Thoracic aorta (tissue), 2 donors: ENCODE measurements at places on chromosomes 1 and 21. TPM values are rescaled to one million over a fixed set of nuclear protein-coding genes. Genes with fewer than 3 reads are reported as not detected.

DNA sequence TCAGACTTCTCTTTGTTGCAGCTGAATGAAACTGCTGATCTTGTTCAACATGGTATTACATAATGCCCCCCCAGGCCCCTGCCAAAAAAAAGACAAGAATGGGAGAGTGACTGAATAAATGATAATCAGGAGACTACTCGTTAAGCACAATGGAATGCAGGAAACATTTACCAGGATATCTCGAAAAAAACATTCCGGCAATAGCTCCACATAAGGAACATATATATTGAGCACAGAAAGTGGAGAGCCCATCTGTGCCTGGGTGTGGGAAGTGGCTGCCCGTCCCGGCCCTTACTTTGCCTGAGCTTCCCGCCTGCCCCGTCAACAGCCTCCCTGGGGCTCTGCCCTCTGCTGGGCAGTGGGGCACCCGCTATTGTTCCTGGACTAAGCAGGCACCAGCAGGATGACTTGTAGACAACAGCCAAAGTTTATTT is 13.3 kb downstream of the TRIM11 start:
- DNase-seq: no peak

- no peak for DNase-seq
Observed at GRCh38 chr1:37741662-37742061, 23.3 kb downstream of the EPHA10 start.

GRCh38 chr1:83606416-83606955 is 392.4 kb downstream of the TTLL7 start:
- no peak for DNase-seq

DNA sequence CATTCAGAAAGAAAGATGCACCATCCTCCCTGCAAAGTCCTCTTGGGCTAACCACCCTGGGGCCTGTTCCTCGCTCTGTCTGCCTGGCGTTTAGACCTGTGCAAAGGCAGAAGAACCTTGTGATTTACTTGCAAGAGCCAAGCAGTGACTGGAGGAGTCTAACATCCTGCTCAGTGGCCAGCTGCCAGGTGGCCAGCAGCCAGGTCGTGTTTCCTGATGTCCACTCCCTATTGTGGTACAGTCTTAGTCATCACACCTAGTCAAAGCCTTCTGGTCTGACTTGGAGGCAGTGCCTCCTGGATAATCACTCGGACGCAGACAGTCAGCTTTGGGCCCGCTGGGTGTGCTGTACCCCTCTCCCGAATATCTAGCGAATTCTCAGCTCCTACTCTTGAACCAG is 118.1 kb downstream of the PGBD5 start:
- no peak for DNase-seq

- DNase-seq: no peak
Observed at GRCh38 chr1:151058692-151059091, 730 bp downstream of the CDC42SE1 start.

DNA sequence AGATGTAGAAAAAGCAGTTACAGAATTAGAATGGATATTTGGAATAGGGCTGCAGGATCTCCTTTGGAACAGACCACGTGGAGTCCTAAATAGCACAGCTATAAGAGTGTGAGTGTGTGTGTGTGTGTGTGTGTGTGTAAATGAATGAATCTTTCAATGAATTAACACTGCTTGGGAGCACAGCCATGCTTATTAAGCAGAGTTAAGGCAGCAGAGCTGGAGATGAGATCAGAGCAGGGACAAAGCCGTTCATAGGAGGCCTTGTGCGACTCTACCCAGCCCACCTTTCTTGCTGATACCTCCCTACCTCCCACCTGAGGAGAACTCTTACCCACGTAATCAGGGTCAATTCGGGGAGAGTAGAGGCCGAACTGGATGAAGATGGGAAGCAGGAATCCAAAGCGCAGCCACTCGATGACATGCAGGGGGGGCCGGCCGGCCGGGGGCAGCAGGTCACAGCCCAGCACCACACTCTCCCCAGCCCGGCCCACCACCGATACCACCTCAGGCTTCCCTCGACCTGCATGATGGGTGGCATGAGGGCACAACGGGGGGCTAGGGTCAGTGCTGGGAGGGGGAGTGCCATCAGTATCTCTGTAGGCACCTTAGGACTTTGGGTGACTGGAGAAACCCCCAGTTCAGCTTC is 2.7 kb downstream of the IGSF9 start:
- no peak for DNase-seq

GRCh38 chr1:151372058-151372934 is at the start of gene SELENBP1:
Gene SELENBP1 (minus strand): TSS chr1:151372705. CDS start chr1:151372641, 64 bp downstream.
- DNase-seq: peak; percentile 52

- no peak for DNase-seq
Observed at GRCh38 chr1:118217141-118217838, 32.3 kb upstream of the SPAG17 start.

- no peak for DNase-seq
Observed at GRCh38 chr1:3075666-3076362, 6.8 kb downstream of the PRDM16 start.

- no peak for DNase-seq
Observed at GRCh38 chr1:234402939-234403338, 29.7 kb downstream of the COA6 start.

DNA sequence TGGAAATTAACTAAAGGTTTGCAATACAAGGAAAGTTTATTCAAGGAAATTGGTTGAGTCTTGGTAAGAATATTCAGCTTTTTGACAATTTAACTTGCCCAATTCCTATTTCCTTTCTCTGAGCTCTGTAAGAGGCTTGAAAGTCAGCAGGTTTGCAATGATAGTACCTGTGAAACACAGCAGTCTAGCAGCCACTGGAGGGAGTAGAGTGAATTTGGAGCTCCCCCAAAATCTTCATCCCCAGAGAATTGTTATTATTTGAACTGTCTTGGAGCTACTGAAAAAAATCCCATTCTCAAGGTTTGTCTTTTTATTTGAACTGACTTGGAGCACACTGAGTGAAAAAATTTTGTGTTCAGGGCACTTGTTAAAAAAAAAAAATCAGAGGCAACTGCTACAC is 654.2 kb upstream of the PKN2 start:
- DNase-seq: no peak

DNA sequence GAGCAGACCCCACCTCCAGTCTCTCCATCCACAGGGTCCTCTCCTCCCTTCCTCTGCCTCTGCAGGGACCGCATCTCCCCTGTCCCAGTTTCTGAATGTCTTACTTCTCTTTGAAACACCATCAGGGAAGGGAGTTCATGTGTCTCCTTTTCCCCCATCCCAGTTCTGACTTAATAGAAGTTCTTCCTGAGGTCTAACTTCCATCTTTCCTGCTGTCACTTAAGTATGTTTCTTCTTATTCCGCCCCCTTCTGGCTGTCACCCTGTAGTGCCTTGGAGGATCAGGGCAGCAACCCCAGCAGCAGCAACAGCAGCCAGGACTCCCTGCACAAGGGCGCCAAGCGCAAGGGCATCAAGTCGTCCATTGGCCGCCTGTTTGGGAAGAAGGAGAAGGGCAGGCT is 29.3 kb downstream of the MYOG start:
- DNase-seq: no peak

- no peak for DNase-seq
Observed at GRCh38 chr21:33642896-33643657, 776 bp downstream of the ITSN1 start.

Gene HSD3B1
- not detected for total RNA-seq

Gene KLHDC7A
- not detected for total RNA-seq

Gene ELAPOR1
- 1.4 TPM for total RNA-seq

Gene COL24A1
- total RNA-seq: 2.8 TPM

Gene TEKT2
- total RNA-seq: not detected

Gene SMIM12
- total RNA-seq: 30.1 TPM
